ENCODE measurements at places on chromosomes 16 and 17.

- DNase-seq: no peak
These were observed 2.0 kb upstream of the TMEM238L start for GRCh38 chr17:10805911-10806310.

GRCh38 chr17:31374094-31374447 is 17.4 kb upstream of the RAB11FIP4 start:
- no peak for DNase-seq

- no peak for DNase-seq
These were observed 45.7 kb upstream of the TANC2 start for GRCh38 chr17:62920300-62920699.

GRCh38 chr17:17831208-17832031 is 5.4 kb downstream of the SREBF1 start:
- no peak for DNase-seq

DNA sequence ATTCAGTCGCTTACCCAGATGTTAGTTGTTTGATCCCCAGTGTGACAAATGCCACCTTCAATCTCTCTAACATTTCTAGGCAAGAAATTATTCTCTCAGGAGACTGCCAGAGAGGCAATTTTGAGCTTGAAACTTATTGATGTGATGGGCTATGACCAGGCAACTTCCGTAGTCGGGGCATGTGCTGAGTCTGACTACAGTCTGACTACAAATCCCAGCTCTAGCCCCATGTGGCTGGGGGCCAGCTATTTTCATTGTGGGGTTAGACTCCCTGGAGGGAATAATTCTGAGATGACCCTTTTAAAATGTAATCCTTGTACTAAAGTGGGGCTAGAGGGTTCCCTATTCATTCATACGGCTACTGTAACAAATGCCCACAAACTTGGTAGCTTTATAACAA is 65.9 kb downstream of the RBFOX1 start:
- no peak for DNase-seq

- DNase-seq: no peak
These were observed 1.6 kb downstream of the ZNF598 start for GRCh38 chr16:2008009-2008526.

GRCh38 chr16:81164958-81165357 is 68.8 kb upstream of the GCSH start:
- no peak for DNase-seq

GRCh38 chr16:85027958-85028684 is 526 bp downstream of the KIAA0513 start:
- no peak for DNase-seq

GRCh38 chr16:67326472-67327309 is at the start of the genes KCTD19 and LRRC36:
TSS of gene KCTD19 (minus strand) at chr16:67326741. CDS start at chr16:67326707, 34 bp downstream.
TSS of gene LRRC36 (plus strand) at chr16:67326815. CDS start at chr16:67326863, 48 bp downstream.
- DNase-seq: peak; percentile 59

DNA sequence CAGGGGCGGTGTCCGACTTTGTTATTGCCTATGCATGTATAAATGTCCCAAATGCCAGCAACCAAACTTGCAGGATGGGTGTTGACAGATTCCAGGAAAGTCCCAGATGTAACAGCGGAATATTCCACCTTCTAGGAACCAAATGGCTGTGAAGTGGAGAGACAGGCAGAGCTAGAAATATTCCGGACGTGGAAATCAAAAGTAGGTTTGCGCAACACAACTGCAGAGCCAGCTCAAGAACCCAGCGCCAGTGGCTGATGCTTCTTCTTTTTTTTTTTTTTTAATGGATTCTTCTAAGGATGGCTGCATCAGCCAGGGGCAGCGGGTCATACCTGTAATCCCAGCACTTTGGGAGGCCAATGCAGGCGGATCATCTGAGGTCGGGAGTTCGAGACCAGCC is 601.7 kb downstream of the MAF start:
- no peak for DNase-seq

- no peak for DNase-seq
These were observed 6.5 kb upstream of the C16orf74 start for GRCh38 chr16:85757341-85757822.

Data from activated naive CD8-positive, alpha-beta T cell treated with anti-CD3 and anti-CD28 coated beads, Interleukin-2, amount 50 U/mL, for 16 hours (primary cell).